CD4-positive, alpha-beta T cell treated with Interleukin-12 subunit alpha and Interleukin-12 subunit beta, for 1 hour (primary cell): ENCODE measurements at places on chromosomes 13 and 19.

GRCh38 chr19:19064098-19064722 lies 416 bp downstream of the SLC25A42 start:
- no peak for DNase-seq

- DNase-seq: no peak
Observed at GRCh38 chr13:43132257-43132656, 108.9 kb downstream of the DNAJC15 start.

GRCh38 chr13:36475468-36475867 lies 43.2 kb downstream of the CCNA1 start:
- no peak for DNase-seq

- DNase-seq: no peak
Observed at GRCh38 chr13:36862002-36862685, 43.1 kb downstream of the RFXAP start.
